ENCODE measurements at places on chromosomes 1 and 21. TPM values are rescaled to one million over a fixed set of nuclear protein-coding genes. Genes with fewer than 3 reads are reported as not detected.

LYPD8 gene
- total RNA-seq, result 0.21 TPM

DMRTA2 gene
- total RNA-seq, result 0.16 TPM

DYRK3 gene
- total RNA-seq, result 11.1 TPM

DDOST gene
- total RNA-seq, result 174 TPM

MEX3A gene
- 2.3 TPM for total RNA-seq

AMY2B gene
- 0.43 TPM for total RNA-seq

LAMB3 gene
- total RNA-seq, result 20.2 TPM

GUCA2A gene
- not detected for total RNA-seq

CCDC27 gene
- total RNA-seq, result not detected
